Kasumi-1 (cell line): ENCODE measurements at places on chromosomes 16 and 17.

DNA sequence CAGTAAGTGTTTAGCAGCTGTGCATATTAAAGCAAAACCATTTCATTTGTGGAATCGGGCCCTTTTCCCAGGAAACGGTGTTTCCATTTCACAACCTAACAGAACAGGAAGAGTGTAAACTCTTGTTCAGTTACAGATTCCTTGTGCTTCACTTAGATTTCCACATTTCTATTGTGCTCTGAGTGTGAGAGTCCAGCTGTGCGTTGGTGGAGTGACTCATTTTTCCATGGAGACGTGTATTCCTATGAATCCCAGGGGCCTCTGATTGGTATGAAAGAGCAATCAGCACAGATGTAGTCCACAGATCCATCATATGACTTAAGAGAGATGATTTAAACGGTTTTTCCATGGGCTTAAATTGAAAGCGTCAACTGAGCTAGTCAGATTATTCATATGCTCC is 13.3 kb upstream of the CAVIN1 start:
- DNase-seq: no peak

GRCh38 chr17:17467720-17468119 is 9.1 kb upstream of the MED9 start:
- DNase-seq: no peak

DNA sequence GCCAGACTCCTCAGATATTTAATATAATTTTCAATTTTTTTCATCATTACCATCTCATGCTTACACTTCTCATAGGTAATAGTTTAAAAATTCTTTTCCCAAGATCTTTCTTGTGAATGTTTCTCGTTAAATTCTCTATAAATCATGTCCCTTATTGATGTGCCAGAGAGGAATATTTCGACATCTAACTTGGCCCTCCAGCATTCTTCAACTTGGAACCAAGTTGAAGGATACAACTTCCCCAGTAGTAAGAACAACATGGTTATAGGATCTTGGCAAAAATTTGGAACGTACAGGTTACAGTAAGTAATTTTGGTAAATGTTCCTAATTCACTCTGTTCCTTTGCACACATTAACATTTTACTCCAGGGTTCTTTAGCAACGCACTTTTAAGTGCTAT is 731.8 kb downstream of the CDH11 start:
- DNase-seq: no peak

DNA sequence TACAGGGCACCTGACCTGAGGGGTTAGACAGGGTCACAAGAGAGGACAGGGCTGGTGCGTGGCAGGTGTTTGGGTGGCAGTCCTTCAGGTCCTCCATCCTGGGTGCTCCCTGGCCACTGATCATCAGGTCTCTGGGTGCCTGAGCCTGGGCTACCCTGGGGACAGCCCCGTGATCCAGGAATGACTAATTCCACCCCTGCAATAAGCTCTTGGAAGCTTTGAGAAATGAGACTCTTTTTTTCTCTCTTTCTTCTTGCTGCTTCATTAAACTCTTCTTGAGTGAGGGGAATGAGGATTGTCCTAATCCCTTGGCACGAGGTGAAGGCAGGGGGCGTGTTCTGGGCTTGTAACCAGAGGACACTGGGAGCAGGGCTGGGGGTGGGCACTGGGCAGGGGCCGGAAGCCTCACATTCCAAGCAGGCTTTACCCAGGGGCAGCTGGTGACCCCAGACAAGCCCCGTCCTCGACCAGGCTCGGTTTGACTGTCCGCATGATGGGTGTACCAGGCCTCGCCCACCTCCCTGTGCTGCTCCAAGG is 21.4 kb upstream of the SPNS2 start:
- no peak for DNase-seq

GRCh38 chr16:63787014-63787413 is 1334.8 kb downstream of the CDH11 start:
- peak; percentile 1 for DNase-seq
